ENCODE measurements at places on chromosomes 4 and X. TPM values are rescaled to one million over a fixed set of nuclear protein-coding genes. Genes with fewer than 3 reads are reported as not detected.

The MAGEB17 gene
- not detected for total RNA-seq

The TCEAL7 gene
- total RNA-seq, result 106 TPM

The CDKL2 gene
- total RNA-seq, result 26.2 TPM

The BMX gene
- total RNA-seq, result not detected

The GPR50 gene
- not detected for total RNA-seq

The CYP2U1 gene
- total RNA-seq, result 13.2 TPM

The MTMR8 gene
- total RNA-seq, result 3.5 TPM

The RWDD4 gene
- total RNA-seq, result 11.3 TPM

The PNCK gene
- 143 TPM for total RNA-seq

The STK26 gene
- total RNA-seq, result 1.1 TPM

The RBM41 gene
- 25.5 TPM for total RNA-seq

The CXCL8 gene
- 2.6 TPM for total RNA-seq

The CCDC149 gene
- 52.0 TPM for total RNA-seq

The FAM9C gene
- not detected for total RNA-seq

The PIM2 gene
- total RNA-seq, result 16.9 TPM

The ZMAT1 gene
- 22.5 TPM for total RNA-seq

The TCP11X2 gene
- 0.66 TPM for total RNA-seq

The AREG gene
- total RNA-seq, result not detected

The CXCL10 gene
- 2.1 TPM for total RNA-seq

Data from dorsolateral prefrontal cortex (tissue), 122 donors.